ENCODE measurements at places on chromosomes 3 and 15.

GRCh38 chr3:193140381-193140780, 100.6 kb upstream of the PLAAT1 start:
- no peak for DNase-seq

DNA sequence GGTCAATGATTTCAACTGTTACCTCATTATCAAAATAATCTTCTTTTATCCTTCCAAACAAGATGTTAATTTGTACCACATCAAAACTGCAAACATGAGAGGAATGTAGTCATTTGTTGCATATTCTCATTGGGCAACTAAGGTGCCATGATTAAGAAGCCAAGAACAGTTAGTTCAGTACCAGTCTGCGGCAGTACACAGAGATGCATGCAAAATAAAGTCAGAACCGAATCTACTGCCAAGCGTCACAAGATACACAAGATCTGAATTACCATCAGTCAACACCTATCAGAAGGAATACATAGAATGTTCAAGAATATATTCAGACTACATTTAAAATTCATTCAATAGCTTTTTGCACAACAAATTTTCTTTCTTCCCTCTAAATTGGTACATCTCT, 127.6 kb upstream of the SPATA12 start:
- no peak for DNase-seq

- DNase-seq, result no peak
Measured at GRCh38 chr3:130835483-130835882, 58.4 kb upstream of the ATP2C1 start.

DNA sequence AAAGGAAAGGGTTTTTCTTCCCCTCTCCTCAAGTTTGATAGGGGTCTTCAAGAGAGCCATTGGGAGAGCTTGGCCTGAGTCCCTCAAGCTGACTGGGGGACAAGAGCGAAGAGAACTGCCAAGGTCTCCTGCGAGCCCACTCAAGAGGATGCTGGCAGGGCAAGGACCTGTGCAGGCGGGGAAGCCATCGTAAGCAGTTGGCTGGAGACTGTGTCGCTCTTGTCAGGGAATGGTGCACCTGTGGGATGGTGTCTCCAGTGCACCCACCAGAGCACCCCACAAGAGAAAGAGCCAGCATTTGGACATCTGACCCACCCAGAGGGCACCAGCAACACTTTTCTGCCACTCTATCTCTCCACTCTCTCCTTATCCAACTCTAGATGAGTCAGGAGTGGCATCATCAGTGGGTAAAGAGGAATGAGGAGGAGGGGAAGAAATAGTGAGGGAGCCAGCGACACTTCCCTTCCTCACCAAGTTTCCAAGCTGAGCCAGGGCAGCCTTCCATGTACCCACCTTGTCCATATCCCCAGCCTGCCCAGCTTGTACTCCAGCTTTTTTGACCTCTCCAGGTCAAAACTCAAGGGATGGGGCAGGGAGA, 13.6 kb upstream of the XIRP1 start:
- no peak for DNase-seq

GRCh38 chr3:187831125-187832051, 86.1 kb upstream of the BCL6 start:
- no peak for DNase-seq
